ENCODE measurements at places on chromosomes 4 and X. TPM values are rescaled to one million over a fixed set of nuclear protein-coding genes. Genes with fewer than 3 reads are reported as not detected.

Gene ACE2
- total RNA-seq = 4.1 TPM

Gene PDE6B
- total RNA-seq = 0.59 TPM

Gene ZIC3
- not detected for total RNA-seq

Gene AKAP14
- total RNA-seq = not detected

Gene PRR27
- total RNA-seq = not detected

Gene SSX4
- total RNA-seq = not detected

Gene TAPT1
- 29.4 TPM for total RNA-seq

Gene WDR17
- 0.84 TPM for total RNA-seq

DNA sequence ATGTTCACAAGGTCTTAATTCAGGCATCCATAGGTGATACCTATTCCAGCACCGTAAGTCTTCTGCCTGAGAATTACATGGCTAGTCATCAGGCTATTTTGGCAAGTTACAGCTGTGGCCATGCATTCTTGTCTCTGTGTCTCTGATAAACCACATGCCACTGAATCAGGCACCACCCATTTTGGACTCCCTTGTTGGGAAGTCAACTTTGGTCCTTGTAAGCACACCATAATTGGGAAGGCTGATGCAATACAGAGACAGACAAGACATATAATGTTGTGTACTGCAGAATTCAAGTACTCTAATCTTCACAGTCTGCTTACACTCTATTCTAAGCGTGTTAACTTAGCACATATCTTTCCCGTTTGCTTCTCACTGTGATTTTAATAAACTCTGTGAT, 483.7 kb upstream of the FTHL17 start:
- H3K27ac ChIP-seq = no peak overlapping the region
- H3K4me3 ChIP-seq = no peak overlapping the region
- no peak for DNase-seq
- H3K27me3 ChIP-seq = no peaks in the 10 kb centered on the region
- no peaks in the 10 kb centered on the region for H3K4me1 ChIP-seq
- H3K36me3 ChIP-seq = no peaks in the 10 kb centered on the region

- H3K27me3 ChIP-seq = no peaks in the 10 kb centered on the region
- H3K4me3 ChIP-seq = no peak overlapping the region
- H3K36me3 ChIP-seq = no peaks in the 10 kb centered on the region
- no peaks in the 10 kb centered on the region for H3K4me1 ChIP-seq
- no peak for DNase-seq
- H3K27ac ChIP-seq = no peak overlapping the region
Observed at GRCh38 chr4:7419961-7420660, 14.6 kb downstream of the PSAPL1 start.

DNA sequence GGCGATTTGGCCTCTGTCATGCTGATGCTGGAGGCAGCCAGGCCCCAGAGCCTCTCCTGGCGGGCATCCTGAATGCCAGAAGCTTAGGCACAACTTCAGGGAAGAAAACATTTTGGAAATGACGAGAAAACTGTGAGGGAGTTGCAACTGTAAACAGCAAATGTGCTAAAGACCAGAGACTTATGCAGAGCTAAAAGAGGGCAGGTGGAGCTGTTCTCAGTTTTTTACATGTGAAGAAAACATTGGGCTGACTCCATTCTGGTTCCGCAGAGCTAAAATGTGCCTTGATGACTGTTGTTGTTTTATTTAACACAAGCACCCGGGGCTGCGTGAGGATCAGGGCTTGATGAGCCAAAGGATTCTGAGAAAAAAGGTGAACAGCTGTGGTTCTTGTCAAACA, 10.8 kb upstream of the ARX start:
- H3K27me3 ChIP-seq = peaks cover 18% of the 10 kb centered on the region
- no peak overlapping the region for H3K4me3 ChIP-seq
- DNase-seq = no peak
- no peak overlapping the region for H3K27ac ChIP-seq

DNA sequence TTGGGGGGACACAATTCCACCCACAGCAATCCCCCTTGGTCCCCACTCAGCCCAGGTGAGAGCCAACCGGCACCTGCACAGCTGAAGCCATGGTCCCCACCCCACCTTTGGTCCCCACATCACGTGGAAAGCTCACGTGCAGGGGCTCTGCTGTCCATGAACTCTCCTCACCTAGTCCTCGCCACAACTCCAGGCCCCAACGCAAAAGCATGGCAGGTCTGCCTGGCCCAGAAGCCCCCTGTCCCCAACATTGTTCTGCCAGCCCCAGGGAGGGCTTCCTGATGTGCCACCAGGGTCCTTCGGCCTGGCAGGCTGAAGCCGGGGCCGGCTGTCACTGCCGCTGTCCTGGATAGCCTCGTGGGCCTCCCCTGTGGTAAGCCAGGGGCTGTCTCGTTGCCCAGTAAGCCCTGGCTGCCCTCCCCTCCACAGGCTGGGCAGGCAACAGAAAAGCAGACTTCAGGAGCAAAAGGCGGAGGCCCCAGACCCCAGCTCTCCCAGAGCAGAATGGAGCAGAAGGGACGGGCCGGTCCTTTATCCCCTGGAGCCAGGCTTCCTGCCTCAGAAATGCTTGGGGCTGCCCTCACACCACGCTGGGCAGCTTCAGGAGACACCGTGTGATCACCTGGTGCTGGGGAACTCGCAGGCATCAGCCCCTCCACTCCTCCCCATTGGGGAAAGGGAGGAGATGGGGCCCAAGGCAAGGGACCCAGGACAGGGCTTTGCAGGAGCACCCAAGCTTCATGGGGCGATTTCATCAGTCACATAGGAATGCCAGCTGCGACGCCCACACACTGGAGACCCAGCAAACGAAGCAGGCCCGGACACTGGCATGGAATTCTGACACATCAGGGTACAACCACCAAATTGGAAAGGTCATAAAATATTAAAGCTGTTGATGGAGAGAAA, 103.7 kb downstream of the ADRA2C start:
- no peak overlapping the region for H3K27ac ChIP-seq
- no peaks in the 10 kb centered on the region for H3K36me3 ChIP-seq
- DNase-seq = no peak
- peaks cover 6% of the 10 kb centered on the region for H3K4me1 ChIP-seq
- peaks cover 7% of the 10 kb centered on the region for H3K27me3 ChIP-seq

DNA sequence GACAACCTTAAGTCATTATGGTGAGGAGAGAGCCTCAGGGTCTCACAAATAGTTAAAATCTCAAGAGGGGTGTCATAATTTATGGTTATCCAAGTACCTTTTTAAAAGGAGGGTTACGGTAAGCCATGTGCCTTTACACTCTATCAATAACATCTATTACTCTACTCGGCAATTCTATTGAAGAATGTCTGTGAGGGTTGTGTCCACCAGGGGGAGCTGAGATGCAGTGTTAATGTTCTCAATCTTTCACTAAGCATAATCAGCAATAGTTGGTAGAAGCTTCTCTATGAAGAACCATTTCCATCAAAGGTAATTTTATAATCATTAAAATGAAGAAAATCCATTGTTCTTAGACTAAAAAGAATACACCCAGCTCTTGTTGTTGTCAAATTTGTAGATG, 457.4 kb downstream of the CENPC start:
- H3K27me3 ChIP-seq = no peaks in the 10 kb centered on the region
- no peak overlapping the region for H3K27ac ChIP-seq
- H3K36me3 ChIP-seq = no peaks in the 10 kb centered on the region
- no peak overlapping the region for H3K4me3 ChIP-seq

DNA sequence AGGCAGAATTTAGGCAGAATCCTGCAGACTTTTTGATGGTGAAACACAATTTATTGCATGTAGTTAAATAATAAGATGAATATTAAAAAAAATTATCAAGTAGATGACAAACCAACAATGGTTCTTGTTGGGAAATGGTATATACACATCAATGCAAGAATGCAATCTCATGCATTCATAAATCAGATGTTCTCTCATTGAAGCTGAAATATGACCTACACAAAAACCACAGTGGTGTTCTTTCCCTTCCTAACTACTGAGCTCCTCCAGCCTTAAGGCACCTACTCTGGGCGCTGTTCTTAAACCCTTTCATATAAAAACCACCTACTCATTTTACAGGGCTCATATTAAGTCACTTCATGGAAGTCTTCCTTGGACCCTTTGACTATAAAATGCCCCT, 64.1 kb downstream of the ANTXR2 start:
- H3K4me3 ChIP-seq = no peak overlapping the region
- H3K27me3 ChIP-seq = no peaks in the 10 kb centered on the region
- DNase-seq = no peak

GRCh38 chrX:48592971-48593370, 4.3 kb upstream of the WDR13 start:
- H3K36me3 ChIP-seq = no peaks in the 10 kb centered on the region
- no peak for DNase-seq
- H3K4me3 ChIP-seq = no peak overlapping the region
- H3K27me3 ChIP-seq = no peaks in the 10 kb centered on the region
- H3K27ac ChIP-seq = no peak overlapping the region

- no peaks in the 10 kb centered on the region for H3K36me3 ChIP-seq
- H3K4me1 ChIP-seq = no peaks in the 10 kb centered on the region
- H3K27me3 ChIP-seq = no peaks in the 10 kb centered on the region
- no peak for DNase-seq
Observed at GRCh38 chr4:97656044-97656720, 487.1 kb downstream of the STPG2 start.

DNA sequence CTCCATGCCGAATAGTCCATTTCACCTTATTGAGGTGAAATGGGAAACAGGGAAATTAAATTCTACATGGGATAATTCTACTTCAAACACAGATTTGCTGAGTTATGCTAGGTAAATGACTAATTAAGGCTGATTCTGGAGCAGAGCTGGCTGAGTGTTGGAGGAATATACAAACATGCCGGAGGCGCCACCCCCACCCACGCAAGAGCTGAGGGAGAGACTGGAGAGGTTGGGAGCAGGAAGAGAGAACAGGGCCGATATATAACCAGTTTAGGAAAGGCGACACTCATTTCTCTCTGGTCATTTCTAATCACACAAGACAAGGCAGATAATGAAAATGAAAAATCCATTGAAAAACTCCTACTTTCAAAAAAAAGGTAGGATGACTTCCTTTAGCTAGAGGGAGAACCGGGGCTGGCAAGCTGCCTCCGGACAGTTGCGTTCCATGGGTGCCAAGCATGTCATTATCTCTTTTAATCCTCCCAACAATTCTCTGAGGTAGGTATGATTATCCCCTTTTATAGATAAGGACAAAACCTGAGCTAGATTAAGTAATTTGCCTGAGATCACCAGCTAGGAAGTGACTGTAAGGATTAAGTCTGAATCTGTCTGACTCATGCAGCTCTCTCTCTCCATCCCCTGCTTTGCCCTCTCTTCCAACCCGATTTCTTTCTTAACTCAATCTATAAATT, 27.6 kb upstream of the CFAP299 start:
- H3K27ac ChIP-seq = no peak overlapping the region
- peaks cover 6% of the 10 kb centered on the region for H3K27me3 ChIP-seq
- H3K4me1 ChIP-seq = no peaks in the 10 kb centered on the region
- no peak overlapping the region for H3K4me3 ChIP-seq

DNA sequence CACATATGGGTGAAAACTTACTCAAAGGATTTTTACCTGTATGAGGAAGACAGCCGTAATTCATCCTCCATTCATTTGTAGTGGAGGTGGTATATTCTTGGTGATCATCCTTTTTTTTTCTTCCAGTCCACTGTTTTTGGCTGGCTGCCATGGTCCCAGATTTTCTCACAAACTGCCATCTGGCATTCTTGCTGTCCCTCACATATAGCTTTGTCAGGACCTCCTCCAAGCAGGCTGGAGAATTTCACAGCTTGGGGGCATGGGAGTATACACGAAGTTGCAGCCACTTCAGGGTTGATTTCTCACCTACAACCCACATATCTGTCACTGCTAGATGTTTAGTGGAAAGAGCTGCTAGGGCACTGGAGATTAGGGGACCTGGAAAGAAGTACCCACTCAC, 401.0 kb downstream of the IL1RAPL1 start:
- H3K4me3 ChIP-seq = no peak overlapping the region
- H3K36me3 ChIP-seq = no peaks in the 10 kb centered on the region
- no peaks in the 10 kb centered on the region for H3K27me3 ChIP-seq

DNA sequence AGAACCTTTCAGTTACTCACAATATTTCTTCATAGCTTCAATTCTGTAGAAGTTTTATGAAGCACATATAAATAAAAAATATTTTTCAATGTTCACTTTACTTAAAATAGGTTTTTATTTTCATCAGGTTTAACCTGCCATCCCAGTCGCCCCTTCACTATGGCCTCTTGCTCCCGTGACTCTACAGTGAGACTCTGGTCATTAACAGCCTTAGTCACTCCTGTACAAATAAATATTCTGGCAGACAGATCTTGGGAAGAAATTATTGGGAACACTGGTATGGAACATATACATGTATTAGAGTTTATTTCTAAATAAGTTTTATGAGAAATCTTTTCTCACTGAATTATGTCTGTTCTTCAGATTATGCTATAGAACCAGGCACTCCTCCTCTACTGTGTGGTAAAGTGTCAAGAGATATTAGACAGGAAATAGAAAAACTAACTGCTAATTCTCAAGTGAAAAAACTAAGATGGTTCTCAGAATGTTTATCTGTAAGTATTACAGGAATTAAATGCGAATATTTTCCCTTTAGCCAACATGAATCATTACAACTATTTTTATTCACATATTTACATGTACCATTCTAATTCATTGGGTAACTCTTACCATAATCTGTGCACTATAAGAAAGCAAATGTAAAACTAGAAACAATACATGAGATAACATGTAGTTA, 45.6 kb downstream of the SPATA4 start:
- no peak overlapping the region for H3K27ac ChIP-seq
- H3K36me3 ChIP-seq = no peaks in the 10 kb centered on the region
- no peak overlapping the region for H3K4me3 ChIP-seq

DNA sequence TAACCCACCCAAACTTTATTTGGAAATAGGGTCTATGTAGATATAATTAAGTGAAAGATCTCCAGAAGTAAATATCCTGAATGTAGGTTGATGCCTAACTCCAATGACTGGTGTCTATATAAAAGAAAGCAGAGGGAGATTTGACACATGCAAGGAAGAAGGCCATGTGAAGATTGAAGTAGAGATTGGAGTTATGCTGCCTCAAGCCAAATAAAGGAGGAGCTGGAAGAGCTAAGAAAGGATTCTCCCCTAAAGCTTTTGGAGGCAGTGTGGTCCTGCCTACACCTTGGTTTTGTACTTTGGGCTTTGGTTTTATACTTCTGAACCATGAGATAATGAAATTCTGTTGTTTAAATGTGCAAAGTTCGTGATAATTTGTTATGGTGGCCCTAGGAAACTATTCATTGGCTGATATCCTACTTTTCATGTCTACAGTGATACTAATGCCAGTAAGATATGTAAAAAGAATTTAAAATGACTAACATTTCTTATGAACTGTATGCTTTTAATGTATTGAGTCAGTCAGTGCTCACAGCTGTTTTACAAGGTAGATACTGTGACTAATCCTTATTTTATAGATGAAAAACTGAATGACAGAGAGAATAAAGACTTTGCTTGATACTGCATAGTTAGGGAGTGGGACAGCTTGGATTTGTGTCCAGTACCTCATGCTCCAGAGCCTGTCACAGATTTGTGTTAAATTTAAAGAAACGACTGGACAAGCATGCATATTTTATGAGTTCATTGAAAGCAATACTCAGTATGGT, 5.9 kb upstream of the RAB40AL start:
- H3K27me3 ChIP-seq = no peaks in the 10 kb centered on the region
- H3K4me1 ChIP-seq = no peaks in the 10 kb centered on the region
- H3K4me3 ChIP-seq = no peak overlapping the region
